ENCODE measurements at places on chromosomes 12 and 14. TPM values are rescaled to one million over a fixed set of nuclear protein-coding genes. Genes with fewer than 3 reads are reported as not detected.
A peak's percentile ranks its signal among the peaks of the same experiment; 100 is the strongest.

DNA sequence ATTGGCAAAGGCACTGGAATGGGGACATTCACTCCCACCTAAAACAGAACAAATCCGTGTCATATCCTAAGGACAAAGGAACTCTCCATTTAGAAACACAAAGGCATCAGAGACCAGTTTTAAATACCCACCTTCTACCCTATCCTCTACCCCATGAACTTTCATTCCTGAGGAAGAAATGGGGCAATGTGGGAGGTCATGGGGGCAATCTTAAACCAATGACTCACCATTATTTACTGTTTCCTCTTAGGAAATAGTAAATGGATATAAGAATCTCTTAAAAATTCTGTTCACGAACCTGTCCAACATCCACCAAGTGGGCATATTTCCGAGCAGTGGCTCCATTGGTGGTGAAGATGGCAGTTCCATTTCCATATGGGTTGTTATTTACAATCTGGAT is 19.4 kb downstream of the ALDH6A1 start:
- no peak for DNase-seq
- no peaks in the 10 kb centered on the region for H3K4me1 ChIP-seq

DNA sequence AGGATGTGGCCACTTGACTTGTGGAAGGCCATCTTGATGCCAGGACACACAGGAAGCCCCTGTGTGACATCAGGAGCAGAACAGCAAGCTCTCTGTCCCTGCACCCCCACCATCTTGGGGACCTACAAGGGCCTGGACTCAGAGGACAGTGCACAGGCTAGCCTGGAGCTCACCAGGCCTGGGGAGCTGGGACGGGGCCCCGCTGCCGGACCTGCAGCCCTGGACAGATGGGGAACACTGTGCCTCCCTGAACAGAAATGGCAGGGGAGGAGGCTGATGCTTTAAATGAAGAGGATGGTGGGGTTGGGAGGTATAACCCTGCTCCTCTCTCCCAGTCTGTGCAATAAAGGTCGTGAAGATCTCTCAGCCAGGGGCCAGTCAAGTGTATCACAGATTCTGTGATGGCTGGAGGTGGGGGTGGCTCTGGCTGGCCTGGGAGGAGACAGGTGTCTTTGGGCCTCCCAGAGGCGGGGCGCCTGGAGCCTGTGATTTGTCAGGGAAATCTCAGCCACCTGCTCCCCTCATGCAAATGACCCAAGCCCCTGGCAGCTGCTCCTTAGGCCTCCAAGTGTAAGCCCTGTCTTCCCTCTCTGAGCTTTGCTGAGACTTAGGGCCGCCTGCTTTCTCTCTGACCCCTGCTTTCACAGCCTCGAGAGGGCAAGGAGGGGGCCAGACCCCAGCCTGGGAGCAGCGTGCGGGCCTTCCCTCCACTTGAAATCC is 1.1 kb upstream of the GNB3 start:
- H3K27me3 ChIP-seq, result no peaks in the 10 kb centered on the region
- no peaks in the 10 kb centered on the region for H3K36me3 ChIP-seq
- H3K4me1 ChIP-seq, result no peaks in the 10 kb centered on the region
- no peak for DNase-seq

DNA sequence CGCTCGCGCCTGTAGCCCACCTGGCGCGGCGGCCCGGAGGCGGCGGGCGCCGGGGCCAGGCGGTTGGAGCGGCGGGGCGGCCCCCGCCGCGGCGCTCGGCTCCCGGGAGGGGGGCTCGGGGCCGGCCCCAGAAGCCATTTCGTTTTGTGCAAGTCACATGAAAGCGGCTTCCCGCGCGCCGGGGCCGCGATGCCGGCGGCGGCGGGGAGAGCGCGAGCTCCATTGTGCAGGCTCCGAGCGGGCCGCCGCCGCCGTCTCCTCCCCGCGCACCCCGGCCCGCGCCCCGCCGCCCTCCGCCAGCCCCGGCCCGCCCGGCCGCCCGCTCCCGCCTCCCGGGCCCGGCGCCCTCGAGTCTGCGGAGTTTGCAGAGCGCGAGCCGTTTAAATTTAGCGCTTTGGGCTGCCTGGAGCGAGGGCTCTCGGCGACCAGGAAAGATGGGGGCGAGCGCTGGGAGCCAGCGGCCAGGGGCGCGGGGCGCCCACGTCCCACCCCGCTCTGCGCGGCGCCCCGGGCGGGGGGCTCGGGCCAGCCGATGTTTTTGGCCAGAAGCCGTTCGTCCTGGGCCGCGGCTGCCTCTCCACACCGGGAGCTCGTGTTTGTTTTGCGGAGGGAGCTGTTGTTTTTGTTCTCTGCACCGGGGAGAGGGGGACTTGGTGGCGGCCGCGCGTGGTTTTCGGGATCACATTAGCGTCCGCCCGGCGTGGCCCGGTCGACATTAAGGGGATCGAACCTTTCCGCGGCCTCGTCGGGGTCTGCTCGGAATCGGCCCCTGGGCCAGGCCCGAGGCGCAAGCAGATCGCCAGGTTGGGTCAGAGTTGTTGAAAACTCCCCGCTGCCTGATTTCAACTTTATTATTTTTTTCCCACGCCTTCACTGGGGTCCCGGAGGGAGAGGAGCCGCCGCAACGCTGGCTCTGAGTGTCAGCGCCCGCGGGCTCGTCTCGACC is 982 bp downstream of the BCL7A start:
- peak overlapping the region; percentile 61 for H3K4me3 ChIP-seq
- H3K4me1 ChIP-seq, result peaks cover 16% of the 10 kb centered on the region
- peak overlapping the region; percentile 89 for H3K27ac ChIP-seq
- no peaks in the 10 kb centered on the region for H3K27me3 ChIP-seq

GRCh38 chr12:24408305-24408704 is 458.8 kb upstream of the SOX5 start:
- H3K4me3 ChIP-seq, result no peak overlapping the region
- DNase-seq, result no peak
- H3K4me1 ChIP-seq, result no peaks in the 10 kb centered on the region
- no peaks in the 10 kb centered on the region for H3K27me3 ChIP-seq

DNA sequence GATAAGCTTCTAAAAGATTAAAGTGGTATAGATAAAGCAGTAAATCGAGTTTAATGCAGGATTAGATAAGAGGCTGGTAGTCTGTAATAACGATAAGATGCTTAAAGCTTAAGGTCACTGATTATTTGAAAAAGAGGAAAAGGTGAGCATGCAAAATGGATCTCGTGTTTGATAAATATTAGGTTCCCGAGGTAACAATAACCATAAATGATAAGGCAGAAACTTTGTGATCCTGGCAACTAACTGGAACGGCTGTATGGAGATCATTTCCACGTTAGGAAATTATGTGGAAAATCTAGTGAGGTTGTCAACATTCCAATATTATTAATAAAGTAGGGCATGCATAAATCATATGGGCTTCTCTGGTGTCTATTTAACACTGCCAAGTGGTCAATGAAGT is 255.5 kb downstream of the EFCAB11 start:
- H3K36me3 ChIP-seq, result no peaks in the 10 kb centered on the region
- no peaks in the 10 kb centered on the region for H3K27me3 ChIP-seq
- no peak overlapping the region for H3K4me3 ChIP-seq

GRCh38 chr12:95944108-95944704 is 1.1 kb downstream of the AMDHD1 start:
- DNase-seq, result no peak
- no peak overlapping the region for H3K4me3 ChIP-seq
- no peaks in the 10 kb centered on the region for H3K27me3 ChIP-seq
- no peaks in the 10 kb centered on the region for H3K4me1 ChIP-seq

DNA sequence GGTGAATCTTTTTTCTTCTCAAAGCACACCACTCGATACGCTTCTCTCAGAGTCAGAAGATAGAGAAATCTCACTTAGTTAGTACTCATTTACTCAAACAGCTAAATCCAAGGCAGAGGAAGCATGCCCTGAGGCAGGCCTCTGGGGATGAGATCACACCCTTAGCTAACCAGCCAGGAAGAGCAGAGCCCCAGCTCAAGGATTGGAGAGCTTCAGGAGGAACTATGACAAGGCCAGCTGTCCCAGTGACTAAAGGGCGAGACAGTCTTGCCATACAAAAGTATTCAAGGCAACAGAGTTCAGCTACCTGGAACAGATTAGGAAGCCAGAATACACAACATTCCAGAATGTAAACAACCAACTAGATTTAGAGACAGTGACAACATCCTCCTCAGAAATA is 197.7 kb upstream of the CCDC196 start:
- no peaks in the 10 kb centered on the region for H3K27me3 ChIP-seq
- no peaks in the 10 kb centered on the region for H3K4me1 ChIP-seq
- H3K4me3 ChIP-seq, result no peak overlapping the region

GRCh38 chr12:79891506-79892162 is 43.3 kb downstream of the PPP1R12A start:
- no peaks in the 10 kb centered on the region for H3K36me3 ChIP-seq
- H3K4me3 ChIP-seq, result no peak overlapping the region
- peaks cover 87% of the 10 kb centered on the region for H3K4me1 ChIP-seq

DNA sequence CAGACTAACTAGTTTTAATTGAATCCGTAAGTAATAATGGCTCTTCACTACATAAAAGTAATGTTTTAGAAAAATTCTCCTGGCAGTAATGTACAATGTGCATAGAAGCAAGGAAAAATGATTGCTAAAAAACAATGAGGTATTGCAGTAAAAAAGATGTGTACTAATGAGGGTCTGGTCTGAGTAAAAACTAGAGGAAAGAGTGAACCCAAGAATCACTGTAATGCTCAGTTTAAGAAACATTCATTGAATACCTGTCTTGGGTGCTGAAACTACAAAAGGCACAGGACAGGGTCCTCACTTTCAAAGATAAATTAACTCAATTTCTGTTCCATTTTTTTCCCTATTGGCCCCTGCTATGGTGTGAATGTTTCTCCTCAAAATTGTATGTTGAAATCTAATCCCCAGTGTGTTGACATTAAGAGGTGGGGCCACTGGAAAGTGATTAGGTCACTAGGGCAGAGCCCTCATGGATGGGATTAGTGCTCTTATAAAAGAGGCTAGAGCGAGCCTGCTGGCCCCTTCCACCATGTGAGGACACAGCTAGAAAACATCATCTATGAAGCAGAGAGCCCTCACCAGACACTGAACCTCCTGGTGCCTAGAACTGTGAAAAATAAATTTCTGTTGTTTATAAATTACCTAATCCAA is 51.6 kb downstream of the RPS6KA5 start:
- no peak for DNase-seq
- H3K27ac ChIP-seq, result no peak overlapping the region
- peaks cover 34% of the 10 kb centered on the region for H3K4me1 ChIP-seq
- no peak overlapping the region for H3K4me3 ChIP-seq
- H3K36me3 ChIP-seq, result no peaks in the 10 kb centered on the region

- peak overlapping the region; percentile 77 for H3K27ac ChIP-seq
- DNase-seq, result no peak
- H3K27me3 ChIP-seq, result no peaks in the 10 kb centered on the region
- H3K36me3 ChIP-seq, result no peaks in the 10 kb centered on the region
- H3K4me1 ChIP-seq, result peaks cover 81% of the 10 kb centered on the region
Observed at GRCh38 chr12:1646569-1647284, 17.7 kb downstream of the WNT5B start.

DNA sequence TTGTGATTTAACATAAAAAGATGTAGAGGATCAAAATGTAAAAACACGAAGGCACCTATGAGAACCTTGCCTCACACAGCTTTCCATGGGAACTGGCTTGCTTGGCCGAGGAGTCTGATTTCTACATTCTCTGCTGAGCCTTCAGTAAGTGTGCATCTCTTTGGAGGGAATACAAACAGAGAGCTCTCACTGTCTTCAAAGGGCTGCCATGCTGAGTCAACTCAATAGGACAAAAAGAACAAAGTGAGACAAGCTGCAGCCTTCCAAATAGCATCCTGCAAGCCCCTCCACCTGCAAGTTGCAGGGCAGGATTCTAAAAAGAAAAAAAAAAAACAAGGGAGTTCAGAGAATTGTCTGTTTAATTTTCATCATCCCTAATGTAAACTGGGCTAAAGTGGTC is 411.9 kb downstream of the NELL2 start:
- no peak overlapping the region for H3K4me3 ChIP-seq
- no peaks in the 10 kb centered on the region for H3K36me3 ChIP-seq
- H3K4me1 ChIP-seq, result no peaks in the 10 kb centered on the region
- H3K27ac ChIP-seq, result no peak overlapping the region
- DNase-seq, result no peak

DNA sequence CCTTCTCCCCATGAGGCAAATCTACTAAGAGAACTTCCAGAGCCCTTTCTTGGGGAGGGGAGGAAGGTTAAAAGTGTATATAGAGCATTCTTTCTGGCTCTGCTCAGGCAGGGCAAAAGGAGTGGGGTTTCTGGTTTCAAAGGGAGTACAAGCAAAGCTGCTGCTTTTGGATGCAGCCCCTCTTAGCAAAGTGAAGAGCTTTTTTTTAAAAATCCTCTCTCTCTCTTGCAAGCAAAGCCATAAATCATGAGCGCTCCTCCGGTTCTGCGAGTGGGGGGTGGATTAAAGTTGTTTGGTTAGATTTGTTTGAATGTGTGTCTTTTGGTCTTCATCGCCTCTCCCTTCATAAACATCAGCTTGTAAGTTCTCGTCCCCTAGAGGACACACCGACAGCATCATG is 546.6 kb upstream of the TBX3 start:
- no peak for DNase-seq
- H3K27ac ChIP-seq, result no peak overlapping the region
- no peaks in the 10 kb centered on the region for H3K36me3 ChIP-seq
- no peaks in the 10 kb centered on the region for H3K4me1 ChIP-seq
- no peak overlapping the region for H3K4me3 ChIP-seq
- H3K27me3 ChIP-seq, result no peaks in the 10 kb centered on the region

DNA sequence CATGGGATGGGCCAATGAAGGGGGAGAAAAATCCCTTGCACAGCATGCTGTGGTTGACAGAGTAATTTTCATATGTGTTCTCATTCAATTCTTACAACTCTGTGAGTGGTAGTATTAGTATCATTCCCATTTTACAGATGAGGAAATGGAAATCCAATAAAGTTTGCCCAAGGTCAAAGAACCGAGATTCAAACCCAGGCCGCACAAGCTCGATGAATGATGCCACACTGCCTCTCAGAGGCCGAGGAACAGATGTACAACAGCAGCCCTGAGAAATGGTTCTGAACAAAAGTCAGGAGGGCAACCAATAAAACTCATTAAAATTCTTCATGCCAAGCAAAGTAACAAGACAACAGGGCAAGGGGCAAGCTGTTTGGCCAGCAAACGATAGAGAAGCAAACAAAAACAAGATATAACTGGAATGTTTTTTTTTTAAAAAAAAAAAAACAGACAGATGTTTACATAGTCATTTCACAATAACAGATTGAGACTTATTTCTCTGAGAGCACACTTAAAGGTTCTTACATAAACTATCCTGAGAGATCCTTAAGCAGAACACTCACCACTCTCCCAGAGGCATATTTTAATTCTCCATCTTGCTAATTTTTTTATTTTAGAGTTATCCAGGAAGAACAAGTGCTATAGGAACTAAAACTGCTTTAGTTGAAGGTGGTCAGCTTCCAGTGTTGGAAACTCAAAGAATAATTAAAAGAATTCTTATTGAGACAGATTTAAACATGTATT is 85.8 kb downstream of the EXOC5 start:
- H3K36me3 ChIP-seq, result no peaks in the 10 kb centered on the region
- no peak for DNase-seq
- H3K27ac ChIP-seq, result no peak overlapping the region
- no peak overlapping the region for H3K4me3 ChIP-seq

- no peaks in the 10 kb centered on the region for H3K27me3 ChIP-seq
- H3K36me3 ChIP-seq, result no peaks in the 10 kb centered on the region
- H3K4me1 ChIP-seq, result peaks cover 60% of the 10 kb centered on the region
- peak overlapping the region; percentile 86 for H3K4me3 ChIP-seq
- no peak for DNase-seq
Observed at GRCh38 chr12:110741341-110742095, 1.2 kb downstream of the PPP1CC start.

MDGA2 gene
- polyA plus RNA-seq, result not detected

TAS2R50 gene
- not detected for polyA plus RNA-seq

TMEM63C gene
- 1.8 TPM for polyA plus RNA-seq

KLRF2 gene
- polyA plus RNA-seq, result not detected

KERA gene
- not detected for polyA plus RNA-seq

OVCH1 gene
- polyA plus RNA-seq, result 0.03 TPM

All from sigmoid colon (tissue), 7 donors.